Stimulated activated CD4-positive, alpha-beta T cell treated with anti-CD3 and anti-CD28 coated beads, Interleukin-2, amount 100 ng/mL, for 24 hours (primary cell): ENCODE measurements at places on chromosomes 7 and 10.

- DNase-seq = no peak
These were observed 86.7 kb upstream of the GSDME start for GRCh38 chr7:24843821-24844434.

DNA sequence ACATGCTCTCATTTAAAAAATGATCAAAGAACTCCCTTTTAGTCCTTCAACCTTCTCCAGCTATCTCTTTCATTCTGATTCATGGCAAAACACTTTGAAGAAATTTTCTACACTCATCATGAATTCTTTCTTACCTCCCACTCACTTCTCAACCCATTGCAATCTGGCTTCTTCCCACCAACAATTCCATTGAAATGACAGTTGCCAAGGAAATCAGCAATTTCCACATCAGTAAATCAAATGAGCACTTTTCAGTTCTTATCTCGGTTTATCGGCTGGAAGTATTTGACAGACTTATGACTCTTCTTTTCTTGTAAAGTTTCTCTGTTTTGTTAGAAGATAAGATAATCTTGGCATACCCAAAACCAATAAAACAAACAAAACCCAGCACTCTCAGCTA, 99.1 kb upstream of the CACNA2D1 start:
- DNase-seq = no peak

- no peak for DNase-seq
These were observed 29.8 kb downstream of the VCL start for GRCh38 chr10:74027702-74028101.

DNA sequence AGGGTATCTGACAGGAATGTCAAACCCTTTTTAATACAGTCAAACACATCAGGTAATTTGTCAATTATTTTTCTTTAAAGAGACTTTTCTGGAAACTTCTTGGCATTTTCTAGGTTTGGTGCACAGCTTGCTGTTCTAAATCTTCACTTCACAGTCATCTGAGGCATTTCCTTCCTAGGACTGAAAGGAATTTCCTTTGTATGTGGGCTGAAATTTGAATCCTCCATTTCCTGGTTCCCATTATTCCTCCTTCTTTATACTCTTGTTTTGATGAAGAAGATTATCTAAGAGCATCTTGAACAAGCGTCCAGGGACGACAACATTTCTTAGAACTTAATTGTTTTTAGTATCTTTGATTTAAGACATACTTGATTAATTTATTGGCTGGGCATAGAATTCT, 24.9 kb downstream of the CALD1 start:
- no peak for DNase-seq

- DNase-seq = no peak
These were observed 229.5 kb upstream of the FZD1 start for GRCh38 chr7:91034459-91035368.

DNA sequence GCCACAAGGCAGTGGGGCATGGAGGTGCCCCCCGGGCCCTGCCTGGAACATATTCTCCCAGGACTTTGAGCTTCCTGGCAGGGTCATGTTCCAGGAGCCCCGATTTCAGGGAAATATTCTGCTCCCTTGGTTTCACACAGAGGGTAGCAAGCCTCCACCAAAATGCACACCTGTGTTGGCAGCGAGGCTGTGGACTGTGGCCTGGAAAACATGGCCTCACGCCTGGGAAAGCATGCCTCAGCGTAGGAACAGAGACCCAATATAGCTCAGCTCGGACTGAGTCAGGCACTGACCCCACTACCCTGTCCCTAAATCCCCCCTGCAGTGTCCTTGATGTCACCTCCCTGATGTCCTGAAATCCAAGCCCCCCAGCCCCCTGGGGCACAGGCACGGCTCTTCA, 92.0 kb downstream of the KCNMA1 start:
- DNase-seq = no peak

DNA sequence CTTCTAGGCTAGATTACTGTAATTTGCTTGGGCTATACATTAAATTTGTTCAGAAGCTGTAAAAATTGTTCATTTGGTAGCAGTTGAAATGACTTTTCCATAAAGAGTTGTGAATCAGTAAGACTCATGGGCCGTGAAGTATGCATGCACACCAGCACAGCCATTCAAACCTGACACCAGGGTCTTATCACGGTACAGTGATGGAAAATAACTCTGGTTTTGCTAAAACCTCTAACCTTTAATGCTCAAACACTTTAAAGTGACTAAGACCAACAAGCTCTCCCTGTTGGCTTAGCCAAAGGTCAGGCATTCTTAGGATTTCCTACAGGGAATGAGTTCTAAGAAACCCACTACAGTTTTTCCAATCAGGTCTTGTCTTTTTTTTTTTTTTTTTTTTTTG, 11.5 kb downstream of the ARL3 start:
- no peak for DNase-seq

DNA sequence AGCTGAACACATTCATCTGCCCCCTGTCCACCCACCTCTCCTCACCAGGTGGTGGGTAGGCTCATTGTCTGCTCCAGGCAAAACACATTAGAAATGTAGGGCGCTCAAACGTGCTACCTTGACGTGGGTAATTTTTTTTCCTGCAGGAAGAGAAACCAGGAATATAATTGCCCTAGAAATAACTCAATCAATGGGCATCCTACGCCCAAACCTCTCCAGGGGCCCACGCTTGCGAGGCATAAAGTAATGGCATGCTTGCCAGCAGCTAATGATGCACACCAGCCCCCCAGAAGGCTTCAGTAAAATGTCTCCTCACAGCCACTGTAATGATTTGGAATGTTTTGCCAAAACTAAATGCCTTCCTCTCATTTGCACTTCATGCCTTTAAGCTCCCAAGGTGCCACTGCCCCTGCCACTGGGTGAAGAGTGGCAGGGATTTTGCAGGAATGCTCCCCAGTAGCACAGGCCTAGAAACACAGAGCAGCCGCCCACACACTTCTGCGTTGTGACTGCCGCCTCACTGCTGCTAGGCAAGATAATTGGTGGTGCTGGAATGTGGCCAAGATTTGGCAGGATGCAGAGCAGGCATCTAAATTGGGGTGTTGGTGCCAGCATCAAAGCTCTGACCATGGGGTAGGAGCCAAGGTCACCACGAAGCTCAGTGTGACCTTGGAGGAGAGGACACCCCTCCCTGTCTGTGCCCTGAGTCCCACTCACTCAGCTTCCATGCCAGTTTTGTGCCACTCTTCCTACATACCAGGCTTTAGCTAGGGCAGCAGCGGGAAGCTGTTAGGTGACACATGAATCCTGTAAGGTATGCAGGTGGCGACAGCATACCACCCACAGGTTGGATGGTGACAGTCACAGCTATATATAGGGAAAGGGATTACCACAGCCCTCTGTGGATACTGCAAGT, 48.7 kb upstream of the PPP1R3C start:
- no peak for DNase-seq

- peak; percentile 33 for DNase-seq
These were observed 138.1 kb upstream of the CHST15 start for GRCh38 chr10:124231168-124232155.

DNA sequence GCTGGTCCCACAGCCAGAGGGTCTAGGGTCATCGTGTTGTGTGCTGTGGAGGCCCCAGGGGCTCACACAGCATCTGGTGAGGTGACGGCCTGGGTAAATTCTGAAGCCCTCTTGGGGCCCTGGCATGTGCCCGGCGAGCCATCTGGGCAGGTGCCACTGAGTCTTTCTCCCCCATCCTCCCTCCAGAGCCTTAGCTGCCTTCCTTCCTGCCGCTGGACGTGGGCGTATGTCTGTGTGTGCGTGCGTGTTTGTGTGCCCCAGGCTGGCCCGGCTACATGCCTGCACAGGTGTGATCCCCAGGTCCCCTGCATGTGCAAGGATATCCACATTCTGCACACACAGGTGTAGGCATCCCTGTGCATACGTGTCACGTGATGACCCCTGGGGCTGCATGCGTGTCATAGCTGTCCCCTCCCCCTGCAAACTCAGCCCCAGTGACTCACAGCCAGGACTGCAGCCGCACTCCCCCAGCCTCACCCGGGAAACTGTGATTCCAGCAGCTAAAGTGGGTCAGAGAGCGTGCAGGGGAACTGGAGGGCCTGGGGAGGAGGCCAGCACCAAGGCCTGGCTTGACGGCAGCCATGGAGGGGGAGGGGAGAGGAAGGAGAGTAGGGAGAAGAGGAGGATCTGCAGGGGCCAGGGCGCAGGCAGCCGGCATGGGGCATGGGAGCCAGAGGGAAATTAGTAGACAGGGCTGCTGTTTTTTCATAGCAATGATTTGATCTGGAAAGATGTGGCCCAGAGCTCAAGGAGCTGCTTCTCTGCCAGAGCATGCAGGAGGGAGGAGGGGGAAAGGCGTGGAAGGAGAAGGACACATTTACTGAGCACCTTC, 46.4 kb downstream of the ELFN1 start:
- DNase-seq = no peak

GRCh38 chr7:96076350-96076707, 245.6 kb downstream of the SLC25A13 start:
- no peak for DNase-seq

DNA sequence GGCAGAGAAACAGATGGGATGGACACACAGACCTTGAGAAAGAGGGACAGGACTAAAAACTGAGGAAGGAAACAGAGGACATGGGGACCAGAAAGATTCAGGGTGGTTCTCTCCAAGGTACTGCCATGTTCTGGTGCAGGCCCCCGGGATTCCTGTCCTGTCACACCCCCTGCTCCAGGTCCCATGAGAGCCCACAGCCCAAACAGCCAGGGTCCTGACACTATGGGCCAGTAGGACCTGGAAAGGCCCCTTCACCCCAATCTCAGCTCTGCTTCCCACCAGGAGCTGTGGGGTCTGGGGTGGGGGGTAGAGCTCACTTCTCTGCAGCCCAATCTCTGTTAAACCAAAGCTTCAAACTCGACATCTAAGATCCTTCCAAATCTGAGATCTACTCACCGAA, 21.2 kb downstream of the PDIA4 start:
- DNase-seq = no peak

DNA sequence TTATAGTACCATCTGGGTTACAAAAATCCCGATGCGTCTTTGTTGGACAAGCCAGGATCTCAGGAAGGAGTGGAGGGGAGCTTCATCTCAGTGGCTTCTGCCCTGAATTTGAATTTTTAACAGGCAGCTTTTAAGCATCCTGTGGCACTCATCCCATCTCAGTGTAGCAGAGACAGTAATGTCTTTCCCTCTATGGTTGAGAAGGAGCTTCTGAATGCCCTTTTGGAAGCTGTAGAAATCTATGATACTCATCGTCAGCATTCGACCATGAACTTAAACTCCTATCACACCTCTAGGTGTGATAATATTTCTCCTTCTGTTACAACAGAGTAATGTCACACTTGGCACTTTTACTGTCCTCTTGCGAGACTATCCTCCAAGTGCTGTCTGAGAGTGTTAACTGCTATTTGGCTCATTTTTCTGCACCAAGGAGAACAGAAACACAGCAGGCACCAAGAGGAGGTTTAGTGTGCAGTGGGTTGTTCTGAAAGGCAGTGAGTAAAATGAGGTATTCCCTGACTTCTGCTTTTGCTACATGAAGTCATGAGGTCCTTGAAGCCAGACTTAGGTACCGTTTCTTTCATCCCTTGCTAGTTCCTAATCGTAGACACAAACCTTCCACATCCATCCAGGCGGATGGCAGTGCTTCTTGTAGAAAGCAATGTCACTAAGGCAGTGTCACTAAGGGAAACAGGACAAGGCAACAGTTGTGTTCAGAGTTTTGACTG, 177.4 kb downstream of the CELF2 start:
- no peak for DNase-seq

- no peak for DNase-seq
These were observed 64.0 kb upstream of the CDK1 start for GRCh38 chr10:60714233-60714632.

DNA sequence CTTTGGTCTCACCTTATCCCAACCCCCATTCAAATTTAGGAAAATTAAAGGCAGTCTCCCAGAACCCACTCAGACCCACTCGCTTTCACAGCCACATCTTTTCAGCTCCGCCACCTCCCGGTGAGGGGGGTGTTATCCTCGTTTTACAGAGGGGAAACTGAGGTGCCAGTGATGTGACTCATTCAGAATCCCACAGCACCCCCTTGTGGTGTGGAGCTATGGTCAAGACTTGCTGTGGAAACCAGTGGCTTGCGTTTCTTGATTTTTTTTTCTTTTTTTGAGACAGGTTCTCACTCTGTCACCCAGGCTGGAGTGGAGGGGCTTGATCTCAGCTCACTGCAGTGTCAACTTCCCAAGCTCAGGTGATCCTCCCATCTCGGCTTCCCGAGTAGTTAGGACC, 27.6 kb downstream of the SLC35G1 start:
- DNase-seq = peak; percentile 34

DNA sequence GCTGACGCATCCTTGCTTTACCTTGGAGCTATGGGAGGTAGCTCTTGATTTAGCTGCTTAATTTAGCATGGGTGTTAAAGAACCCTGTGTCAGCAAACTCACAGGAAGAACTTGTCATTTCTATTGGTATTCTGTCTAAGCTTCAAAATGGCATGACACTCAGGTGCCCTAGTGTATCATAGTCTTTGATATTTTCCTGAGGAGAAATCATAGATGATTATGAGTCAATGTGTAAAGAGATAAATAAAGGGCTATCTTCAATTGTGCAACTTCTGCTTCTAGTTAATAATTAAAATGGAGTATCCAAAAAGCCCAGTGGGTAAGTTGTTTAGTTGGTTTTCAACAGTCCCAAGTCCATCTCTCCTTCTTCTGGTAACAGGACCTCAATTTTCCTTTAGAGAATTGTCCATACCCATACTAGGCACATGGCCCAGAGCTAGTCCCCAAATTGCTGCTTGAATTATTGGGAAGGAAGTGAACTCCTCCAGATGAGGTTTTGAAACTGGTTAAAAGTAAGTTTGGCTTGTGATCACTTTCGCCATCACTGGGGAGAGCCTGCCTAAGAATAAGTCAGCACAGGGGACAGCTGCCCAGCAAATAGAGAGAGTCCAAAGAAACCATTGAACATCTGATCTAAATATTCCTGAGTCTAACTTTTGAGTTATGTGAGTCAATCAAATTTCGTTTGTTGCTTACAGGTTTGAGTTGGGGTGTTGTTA, 169.0 kb upstream of the PHYHIPL start:
- no peak for DNase-seq
